GM23338 (cell line): ENCODE measurements at places on chromosomes 16 and 17.
A peak's percentile ranks its signal among the peaks of the same experiment; 100 is the strongest.

- no peak for DNase-seq
Measured at GRCh38 chr17:28334171-28334570, 1.1 kb downstream of the IFT20 start.

- no peak for DNase-seq
Measured at GRCh38 chr16:1082266-1082951, 9.9 kb downstream of the SSTR5 start.

DNA sequence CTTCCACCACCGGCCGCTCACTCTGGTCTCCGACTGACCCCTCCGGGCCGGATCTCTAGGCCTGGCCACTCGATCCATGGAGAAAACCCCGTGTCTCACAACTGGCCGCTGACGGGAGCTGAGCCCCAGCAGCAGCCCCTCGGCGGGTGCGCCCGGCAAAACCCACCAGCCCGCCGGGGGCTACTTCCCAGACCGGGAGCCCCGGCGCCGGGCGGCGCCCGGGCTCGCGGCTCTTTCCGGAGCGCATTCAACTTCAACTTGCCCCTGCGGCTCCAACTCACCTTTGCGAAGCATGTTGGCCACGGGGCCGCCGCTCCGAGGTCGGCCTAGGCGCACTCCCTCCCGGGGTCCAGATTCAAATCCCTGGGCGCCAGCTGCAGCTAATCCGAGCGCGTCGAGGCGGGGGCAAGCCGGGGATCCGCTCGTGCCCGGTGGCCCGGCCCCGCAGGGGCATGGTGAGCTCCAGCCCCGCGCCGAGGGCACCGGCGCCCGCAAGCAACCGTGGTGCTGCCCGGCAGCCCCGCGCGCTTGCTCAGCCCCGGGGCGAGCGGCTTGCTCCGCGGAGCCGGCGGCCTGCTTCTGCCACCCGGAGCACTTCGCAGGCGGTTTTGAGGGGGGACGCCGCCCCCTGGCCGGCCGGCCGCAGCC, 438 bp downstream of the RTN4RL1 start:
- peak; percentile 51 for DNase-seq

DNA sequence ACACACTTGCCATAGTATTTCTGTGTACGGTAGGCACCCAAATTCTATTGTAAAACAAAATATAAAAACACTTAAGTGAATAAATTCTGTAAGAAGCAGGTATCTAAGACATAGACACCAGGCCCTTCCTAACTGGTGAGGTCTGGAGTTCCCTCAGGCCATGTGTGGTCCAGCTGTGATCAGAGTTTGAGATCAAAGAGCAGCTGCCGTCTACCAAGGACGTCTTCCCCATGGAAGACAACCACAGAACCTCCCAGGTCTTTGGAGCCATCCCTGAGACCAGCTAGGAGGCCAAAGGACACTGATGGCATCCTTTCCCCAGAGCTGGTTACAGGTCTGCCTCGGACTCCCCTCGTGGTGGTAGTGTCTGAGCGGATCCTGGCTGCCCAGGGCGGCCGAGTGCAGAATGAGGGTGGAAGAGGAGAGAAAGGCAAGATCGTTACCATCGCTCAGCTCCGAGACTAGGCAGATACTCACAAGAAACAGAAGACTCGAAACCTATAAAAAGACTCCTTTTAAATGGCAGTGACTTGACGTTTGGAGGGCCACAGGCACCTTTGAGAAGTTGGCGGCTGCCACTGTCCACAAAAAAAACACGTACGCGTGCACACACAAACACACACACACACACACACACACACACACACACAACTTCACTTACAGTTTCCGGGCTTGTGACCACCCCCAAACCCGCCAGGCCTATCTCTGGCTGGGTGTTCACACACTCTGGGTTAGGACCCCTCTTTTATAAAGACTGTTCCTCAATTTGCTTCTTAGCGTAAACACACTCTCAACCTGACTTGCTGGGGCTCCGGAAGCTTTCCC, 7.5 kb downstream of the TIMP2 start:
- DNase-seq, result no peak

DNA sequence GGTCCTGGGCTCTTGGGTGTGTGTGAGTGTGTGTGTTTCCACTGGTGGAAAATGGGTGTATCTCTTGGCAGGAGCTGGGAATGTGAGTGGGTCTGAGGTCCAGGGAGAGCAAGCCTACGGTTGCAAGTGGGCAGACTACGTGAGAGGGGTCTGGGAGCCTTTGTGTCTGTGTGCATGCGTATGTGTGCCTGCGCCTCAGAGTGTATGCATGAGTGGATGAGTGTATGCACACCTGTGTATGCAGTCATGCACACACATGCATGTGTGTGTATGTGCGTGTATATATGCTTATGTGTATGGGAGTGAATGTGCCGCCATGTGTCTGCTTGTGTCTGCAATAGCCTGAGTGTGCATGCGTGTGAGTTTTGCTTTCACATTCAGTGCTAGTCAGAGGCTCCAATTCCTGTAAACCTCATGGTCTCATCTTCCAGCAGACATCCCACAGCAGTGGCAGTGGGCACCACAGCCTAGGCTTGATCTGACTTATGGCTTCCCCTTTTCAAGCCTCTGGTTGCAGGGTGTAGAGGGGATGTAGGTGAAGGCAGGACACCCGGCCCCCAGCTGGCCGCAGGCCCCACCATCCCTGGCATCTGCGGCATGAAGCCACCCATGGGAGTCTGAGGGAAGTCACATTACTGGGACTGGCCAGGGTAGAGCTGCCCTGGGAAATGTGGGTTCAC, 19.7 kb upstream of the RMI2 start:
- no peak for DNase-seq

DNA sequence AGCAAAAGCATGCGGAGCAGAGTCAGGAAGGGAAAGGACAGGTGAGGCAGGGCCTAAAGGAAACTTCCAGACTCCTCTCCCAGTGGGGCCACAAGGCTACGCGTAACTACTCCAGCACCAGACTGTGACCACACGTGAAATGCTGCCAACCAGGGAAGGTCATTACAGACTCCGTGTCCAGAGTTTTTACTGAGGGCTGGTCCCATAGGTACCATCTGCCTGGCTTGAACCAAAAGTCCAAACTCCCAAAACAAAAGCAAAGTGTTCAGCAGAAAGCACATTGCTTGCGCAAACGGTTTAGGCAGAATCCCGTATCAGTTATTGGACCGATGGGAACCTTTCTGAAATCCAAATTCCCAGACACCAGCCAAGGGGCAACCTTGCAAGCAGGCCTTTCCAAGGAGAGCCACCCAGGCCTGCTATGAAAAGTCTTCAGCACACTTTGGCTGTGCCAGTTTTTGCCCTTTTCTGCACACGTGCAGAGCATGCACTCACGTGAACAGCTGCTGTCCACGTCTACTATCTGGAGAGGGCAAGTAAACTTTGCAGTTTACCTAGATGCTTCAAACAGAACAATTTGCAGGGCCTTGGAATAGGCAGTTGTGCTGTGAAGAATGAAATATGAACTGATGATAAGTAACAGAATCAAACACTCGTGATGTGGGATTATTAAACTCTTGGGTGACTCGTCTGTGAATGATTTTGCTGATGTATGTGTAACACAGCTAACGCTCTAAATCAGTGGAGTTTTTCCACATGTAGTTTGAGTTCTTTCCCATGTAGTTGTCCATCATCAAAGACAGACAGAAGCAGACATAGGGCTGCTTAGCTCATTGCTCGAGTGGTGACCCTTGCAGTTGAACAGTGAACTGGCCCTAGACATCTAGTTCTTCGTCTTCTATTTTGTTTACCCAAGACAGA, 58.1 kb upstream of the CRISPLD2 start:
- DNase-seq, result no peak
